ENCODE measurements at places on chromosomes 5 and 9. TPM values are rescaled to one million over a fixed set of nuclear protein-coding genes. Genes with fewer than 3 reads are reported as not detected.

SV2C gene
- 0.02 TPM for polyA plus RNA-seq

UTP15 gene
- 16.3 TPM for polyA plus RNA-seq

ADAMTS12 gene
- polyA plus RNA-seq: 0.49 TPM

PCDHGB6 gene
- 0.30 TPM for polyA plus RNA-seq

GABRA6 gene
- polyA plus RNA-seq: not detected

ANKRD20A1 gene
- 0.21 TPM for polyA plus RNA-seq

DNA sequence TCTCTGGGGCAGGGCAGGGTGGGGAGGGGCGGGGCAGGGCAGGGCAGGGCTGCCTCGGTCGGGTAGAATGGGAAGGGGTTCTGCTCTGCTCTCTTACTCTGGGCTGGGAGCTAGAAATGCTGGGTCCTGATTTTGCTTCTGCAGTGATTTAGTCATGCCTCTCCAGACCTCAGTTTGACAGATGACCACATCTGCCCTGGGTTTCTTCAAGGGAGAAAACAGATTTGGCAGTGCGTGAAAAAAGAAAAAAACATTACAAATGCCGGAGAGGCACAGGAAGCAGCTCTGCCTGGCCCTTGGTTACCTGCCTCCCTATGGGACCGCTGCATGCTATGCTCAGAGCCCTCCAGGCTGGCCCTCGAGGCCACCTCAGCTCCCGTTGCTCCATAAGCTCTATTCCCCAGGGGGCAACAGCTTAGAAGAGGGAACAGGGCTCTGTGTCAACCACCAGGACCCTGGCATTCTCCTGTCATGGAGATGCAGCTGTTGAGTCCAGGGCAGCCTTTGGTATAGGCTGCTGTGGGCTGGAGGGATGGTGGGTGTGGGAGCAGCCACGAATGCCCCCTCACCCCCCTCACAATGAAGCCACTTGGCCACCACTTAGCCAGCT, 53.2 kb upstream of the UBTD2 start:
- no peaks in the 10 kb centered on the region for H3K36me3 ChIP-seq
- no peak for DNase-seq
- no peak overlapping the region for H3K27ac ChIP-seq
- no peaks in the 10 kb centered on the region for H3K27me3 ChIP-seq

DNA sequence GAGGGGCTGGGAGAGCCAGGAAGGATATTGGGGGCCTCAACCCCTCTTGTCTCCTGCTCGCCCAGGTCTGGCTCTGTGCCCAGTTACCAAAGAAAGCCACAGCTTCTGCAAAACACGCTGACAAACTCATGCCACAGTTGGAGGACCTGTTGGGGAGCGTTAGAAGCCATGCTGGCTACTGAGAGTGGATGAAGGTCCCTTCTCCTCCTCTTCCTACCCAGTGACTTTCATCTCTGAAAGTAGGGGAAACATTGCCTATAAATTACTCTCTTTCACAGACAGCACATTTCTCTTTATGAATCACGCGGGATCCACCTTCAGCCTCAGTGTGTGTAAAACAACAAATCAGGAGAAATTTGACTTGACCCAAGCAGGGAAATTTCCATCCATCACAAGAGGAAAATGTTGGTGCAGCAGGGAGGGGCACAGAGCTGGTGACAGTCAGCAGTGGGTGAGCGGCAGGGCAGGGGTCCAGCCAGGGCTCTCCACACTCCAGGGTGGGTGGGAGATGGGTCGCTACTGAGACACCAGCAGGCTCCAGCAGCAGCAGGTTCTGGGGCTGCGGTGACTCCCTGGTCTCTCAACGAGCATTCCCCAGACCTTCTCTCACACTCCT, 181.9 kb downstream of the FGF18 start:
- H3K4me3 ChIP-seq: no peak overlapping the region
- DNase-seq: no peak
- H3K36me3 ChIP-seq: no peaks in the 10 kb centered on the region
- H3K4me1 ChIP-seq: peaks cover 3% of the 10 kb centered on the region

- H3K27ac ChIP-seq: no peak overlapping the region
- H3K4me3 ChIP-seq: no peak overlapping the region
- H3K27me3 ChIP-seq: peaks cover 4% of the 10 kb centered on the region
- no peaks in the 10 kb centered on the region for H3K4me1 ChIP-seq
- no peak for DNase-seq
These were observed 11.5 kb downstream of the SARDH start for GRCh38 chr9:133726401-133727276.

- no peak overlapping the region for H3K27ac ChIP-seq
- no peak for DNase-seq
- H3K4me1 ChIP-seq: peaks cover 72% of the 10 kb centered on the region
These were observed 16.8 kb upstream of the JADE2 start for GRCh38 chr5:134508521-134509195.

GRCh38 chr5:140113180-140113698, 670 bp upstream of the PURA start:
- H3K4me1 ChIP-seq: peaks cover 19% of the 10 kb centered on the region
- no peaks in the 10 kb centered on the region for H3K36me3 ChIP-seq
- peak overlapping the region; percentile 58 for H3K4me3 ChIP-seq
- H3K27me3 ChIP-seq: no peaks in the 10 kb centered on the region
- H3K27ac ChIP-seq: peak overlapping the region; percentile 50

DNA sequence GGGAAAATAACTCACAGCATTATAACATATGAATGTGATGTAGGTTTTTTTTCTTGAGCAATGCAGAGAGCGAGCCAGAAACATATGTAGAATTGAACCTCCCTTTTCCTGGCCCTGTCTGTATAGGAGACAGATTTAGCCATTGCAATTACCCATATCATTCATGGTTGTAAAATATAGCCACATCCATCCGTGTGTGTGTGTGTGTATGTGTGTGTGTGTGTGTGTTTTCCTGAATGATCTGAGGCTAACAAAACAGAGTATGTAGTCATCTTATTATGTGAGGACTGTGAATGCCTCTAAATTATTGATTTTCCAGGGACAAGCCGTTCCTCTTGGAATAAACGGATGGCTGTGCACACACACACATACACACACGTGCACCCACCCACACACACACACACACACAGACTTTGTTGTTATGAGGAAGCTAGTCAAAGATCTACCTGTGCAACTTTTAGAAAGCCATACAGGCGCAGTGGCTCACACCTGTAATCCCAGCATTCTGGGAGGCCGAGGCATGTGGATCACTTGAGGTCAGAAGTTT, 11.7 kb upstream of the DENND1A start:
- H3K4me3 ChIP-seq: no peak overlapping the region
- H3K27me3 ChIP-seq: peaks cover 7% of the 10 kb centered on the region
- no peaks in the 10 kb centered on the region for H3K4me1 ChIP-seq
- no peak for DNase-seq
- H3K27ac ChIP-seq: no peak overlapping the region

- no peak for DNase-seq
- no peak overlapping the region for H3K4me3 ChIP-seq
- no peaks in the 10 kb centered on the region for H3K27me3 ChIP-seq
- H3K36me3 ChIP-seq: no peaks in the 10 kb centered on the region
- no peaks in the 10 kb centered on the region for H3K4me1 ChIP-seq
These were observed 570.1 kb downstream of the CDK5RAP2 start for GRCh38 chr9:120009856-120010255.

GRCh38 chr5:131304414-131304813, 40.6 kb downstream of the CDC42SE2 start:
- no peak for DNase-seq
- no peak overlapping the region for H3K27ac ChIP-seq
- H3K27me3 ChIP-seq: no peaks in the 10 kb centered on the region
- peaks cover 26% of the 10 kb centered on the region for H3K4me1 ChIP-seq

- no peak overlapping the region for H3K4me3 ChIP-seq
- no peak for DNase-seq
- H3K27ac ChIP-seq: no peak overlapping the region
- no peaks in the 10 kb centered on the region for H3K36me3 ChIP-seq
These were observed 227.2 kb upstream of the SNX2 start for GRCh38 chr5:122547669-122548068.

GRCh38 chr5:72436796-72437471, 70.3 kb downstream of the ZNF366 start:
- H3K4me1 ChIP-seq: peaks cover 27% of the 10 kb centered on the region
- no peaks in the 10 kb centered on the region for H3K27me3 ChIP-seq
- no peak overlapping the region for H3K27ac ChIP-seq
- no peaks in the 10 kb centered on the region for H3K36me3 ChIP-seq
- peak; percentile 19 for DNase-seq
- H3K4me3 ChIP-seq: no peak overlapping the region

All from keratinocyte (primary cell).